Peyer's patch (tissue), 4 donors: ENCODE measurements at places on chromosomes 7 and 10.

DNA sequence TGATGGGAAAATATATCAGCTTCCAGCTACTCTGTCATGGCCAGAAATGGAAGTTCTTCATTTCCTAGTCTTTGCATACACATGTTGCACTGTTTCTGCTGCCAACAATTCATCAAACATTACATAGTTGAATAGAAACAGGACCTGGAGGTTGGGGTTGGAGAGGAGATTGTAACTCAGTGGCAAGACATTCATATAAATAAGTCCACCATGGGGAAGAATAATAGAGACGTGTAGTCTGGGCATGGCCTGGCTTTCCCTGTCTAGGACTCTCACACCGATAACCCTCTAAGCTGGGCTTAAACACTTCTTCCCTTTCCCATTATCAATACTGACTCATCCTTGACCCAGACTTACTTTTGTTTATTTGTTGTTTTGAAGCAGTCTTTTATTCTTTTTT lies 155.7 kb downstream of the PLPP4 start:
- no peak for DNase-seq

DNA sequence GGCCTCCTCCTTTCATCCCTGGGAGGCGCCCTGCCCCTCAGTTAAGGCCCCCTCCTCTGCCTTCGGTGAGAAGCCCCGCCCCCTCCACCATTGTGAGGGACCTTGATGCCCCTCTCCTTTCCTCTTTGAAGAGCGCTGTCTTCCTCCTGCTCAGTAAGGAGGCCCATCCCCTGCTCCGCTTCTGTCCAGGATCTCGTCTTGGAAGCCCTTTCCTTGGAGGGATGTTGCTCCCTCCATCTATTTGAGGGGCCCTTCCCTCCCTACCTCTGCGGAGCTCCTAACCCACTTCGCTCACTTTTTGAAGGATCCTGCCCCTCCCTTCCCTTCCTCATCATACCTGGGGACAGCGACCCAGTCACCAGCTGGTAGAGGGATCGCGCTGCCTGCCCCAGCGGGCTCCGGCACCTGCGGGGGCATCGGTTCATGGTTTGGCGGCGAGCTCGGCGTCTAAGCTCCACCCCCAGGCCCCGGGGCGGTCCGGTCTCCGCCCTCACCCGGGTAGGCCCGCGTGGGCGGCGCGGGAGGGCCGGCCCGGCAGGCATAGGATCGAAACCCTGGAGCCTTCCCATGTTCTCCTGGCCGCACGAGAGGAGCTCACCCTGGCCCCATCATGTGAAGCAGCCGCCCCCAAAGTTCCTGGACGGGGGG lies 4.1 kb downstream of the KCNIP2 start:
- DNase-seq = peak; percentile 77

- DNase-seq = peak; percentile 70
Measured at GRCh38 chr10:101901340-101901739, 57.7 kb upstream of the KCNIP2 start.

GRCh38 chr7:154598864-154599263 lies 404.1 kb downstream of the PAXIP1 start:
- no peak for DNase-seq

- DNase-seq = no peak
Measured at GRCh38 chr10:109592391-109592790, 330.9 kb downstream of the XPNPEP1 start.

DNA sequence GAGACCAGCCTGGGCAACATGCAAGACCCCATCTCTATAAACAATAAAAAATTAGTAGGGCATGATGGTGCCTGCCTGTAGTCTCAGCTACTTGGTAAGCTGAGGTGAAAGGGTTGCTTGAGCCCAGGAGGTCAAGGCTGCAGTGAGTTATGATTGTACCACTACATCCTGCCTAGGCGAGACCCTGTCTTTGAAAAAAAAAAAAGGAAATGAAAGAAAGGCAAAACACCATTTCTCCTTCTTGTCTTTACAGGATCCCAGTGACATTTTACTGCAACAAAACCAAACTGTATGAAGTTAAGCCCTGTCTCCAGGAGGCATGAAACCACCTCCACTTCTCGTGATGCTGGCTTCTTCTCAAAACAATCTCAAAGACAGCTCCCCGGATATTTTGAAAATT lies 29.9 kb upstream of the PBLD start:
- no peak for DNase-seq

DNA sequence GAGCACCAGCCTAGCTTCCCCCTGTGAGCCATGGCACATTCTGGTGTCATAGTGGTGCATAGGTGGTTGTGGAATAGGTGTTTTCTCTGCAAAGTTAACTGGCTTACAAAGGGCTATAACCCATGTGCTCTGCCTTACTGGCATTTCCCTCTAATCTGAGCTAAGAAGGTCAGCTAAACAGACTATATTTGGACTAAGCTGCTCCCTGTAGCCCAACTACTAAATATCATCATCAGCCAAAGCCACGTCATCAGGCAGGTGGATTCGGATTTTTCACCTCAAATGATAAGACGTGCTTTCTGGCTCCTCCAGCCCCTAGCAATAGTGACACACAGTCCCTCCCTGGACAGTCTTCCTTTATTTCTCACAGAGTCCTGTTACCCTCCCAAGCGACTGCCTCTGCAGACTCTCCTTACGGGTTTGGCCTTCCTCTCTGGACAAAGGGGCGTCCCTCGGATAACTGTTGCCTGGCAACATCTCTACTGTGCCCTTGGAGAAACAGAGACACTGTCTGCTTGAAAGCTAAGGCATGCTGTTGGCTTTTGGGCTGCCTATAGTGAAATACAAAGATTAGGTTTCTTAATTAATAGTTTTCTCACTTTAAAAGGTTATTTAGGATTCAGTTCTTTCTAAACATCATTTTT lies 9.1 kb downstream of the SLC13A4 start:
- DNase-seq = no peak

DNA sequence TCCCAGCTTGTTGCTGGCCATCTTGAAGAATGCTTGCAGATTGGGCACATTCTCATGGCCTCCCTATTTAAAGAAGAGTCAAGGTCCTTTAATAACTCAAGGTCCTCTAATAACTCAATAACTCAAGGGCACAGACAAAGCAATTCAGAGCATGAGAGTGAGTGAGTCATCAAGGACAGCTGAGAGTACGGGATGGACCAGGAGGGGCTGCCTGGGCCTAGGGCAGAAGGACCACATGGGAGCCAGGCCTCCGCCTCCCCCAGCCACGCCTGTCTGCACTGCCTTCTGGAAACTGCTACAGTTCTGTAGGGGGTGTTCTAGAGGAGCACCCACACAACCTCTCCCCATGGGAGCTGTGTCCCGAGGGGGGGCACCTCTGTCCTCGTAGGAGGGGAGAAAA lies 48.9 kb downstream of the ZNF503 start:
- DNase-seq = peak; percentile 53

- peak; percentile 86 for DNase-seq
Measured at GRCh38 chr10:79149662-79150443, 81.1 kb downstream of the ZMIZ1 start.

DNA sequence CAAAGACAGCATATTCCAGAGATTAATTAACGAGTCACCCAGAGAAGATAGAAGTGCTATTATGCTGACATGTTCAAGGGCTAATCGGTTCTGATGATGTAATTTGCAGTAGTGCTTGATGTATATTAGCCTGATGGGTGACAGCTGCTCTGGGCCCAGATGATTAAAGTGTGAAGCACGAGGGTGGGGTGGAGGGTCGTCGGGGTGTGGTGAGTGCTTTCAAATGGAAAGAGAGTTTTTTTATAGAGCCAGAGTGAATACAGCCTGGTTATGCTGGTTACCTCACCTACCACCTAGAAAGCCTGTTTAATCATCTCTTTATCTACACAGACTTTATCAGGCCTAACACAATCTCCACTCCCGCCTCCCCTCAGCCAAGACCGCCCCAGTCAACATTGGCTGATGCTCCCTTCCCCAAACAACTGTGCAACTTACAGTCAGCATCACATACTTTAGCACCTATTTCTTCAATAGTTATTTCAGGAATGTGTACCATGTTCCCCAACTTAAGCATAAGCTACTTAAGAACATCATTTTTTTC lies 11.5 kb upstream of the STN1 start:
- no peak for DNase-seq

DNA sequence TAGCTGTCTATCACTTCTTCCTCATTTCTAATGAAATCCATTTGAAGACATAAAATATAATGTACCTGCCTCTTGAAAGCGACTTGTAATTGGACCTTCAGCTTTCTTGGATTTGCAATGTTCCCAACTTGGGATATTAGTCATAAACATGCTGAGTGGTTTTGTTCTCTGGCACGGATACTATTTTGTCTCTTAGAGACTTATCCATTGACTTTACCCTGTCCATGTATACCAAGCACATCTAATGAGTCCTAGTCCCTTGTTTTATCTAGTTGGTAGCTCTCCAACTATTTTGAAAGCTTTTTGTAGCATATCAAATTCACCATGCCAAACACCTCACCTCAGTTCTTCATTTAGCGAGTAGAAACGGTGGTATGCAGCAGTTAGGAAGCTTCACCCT lies 18.9 kb downstream of the PLEKHS1 start:
- DNase-seq = no peak

DNA sequence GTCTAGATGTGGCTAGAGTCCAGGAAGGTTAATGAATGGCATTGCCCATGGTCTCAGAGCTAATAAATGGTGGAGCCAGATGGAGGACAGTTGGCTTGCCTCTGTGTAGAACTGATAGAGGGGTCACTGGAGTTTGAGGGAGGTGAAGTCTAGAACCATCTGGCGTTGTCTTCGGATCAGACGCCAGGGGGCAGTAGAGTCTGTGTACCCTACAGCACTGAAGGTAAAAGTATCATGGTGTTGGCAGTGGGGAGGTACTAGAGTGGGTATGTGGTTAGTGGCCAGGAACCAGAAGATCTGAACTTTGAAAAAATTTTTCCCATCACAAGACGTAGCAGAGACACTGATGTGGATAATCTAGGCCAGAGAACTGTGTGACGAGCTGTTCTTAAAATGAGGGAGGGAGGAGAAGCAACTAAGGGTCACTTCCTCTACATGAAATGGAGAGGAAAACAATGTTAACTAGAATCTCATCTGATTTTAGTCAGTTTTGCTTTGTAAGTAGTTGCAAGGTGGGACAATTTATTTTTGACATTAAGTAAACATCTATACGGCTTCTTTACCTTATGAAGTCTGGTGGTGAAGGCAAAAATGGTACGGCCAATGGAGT lies 227.9 kb upstream of the PRSS58 start:
- DNase-seq = no peak

DNA sequence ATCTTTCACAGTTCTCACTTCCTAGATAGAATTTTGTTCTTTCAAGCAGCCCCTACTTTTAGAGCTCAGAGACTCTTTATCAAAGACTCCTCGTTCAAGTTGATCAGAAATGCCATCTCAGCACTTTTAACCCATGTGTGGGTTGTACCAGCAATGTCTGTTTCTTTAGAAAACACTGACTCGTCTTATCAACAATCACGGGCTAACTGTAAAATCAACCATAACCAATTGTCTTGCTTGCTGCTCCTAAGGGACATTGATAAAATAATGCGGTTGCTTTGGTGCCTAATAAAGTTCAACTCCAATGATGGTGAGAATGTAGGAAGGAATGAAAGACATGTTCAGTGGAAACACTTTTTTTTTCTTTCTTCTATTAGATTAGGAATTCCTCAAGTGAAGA lies 12.9 kb upstream of the CDK6 start:
- DNase-seq = no peak

DNA sequence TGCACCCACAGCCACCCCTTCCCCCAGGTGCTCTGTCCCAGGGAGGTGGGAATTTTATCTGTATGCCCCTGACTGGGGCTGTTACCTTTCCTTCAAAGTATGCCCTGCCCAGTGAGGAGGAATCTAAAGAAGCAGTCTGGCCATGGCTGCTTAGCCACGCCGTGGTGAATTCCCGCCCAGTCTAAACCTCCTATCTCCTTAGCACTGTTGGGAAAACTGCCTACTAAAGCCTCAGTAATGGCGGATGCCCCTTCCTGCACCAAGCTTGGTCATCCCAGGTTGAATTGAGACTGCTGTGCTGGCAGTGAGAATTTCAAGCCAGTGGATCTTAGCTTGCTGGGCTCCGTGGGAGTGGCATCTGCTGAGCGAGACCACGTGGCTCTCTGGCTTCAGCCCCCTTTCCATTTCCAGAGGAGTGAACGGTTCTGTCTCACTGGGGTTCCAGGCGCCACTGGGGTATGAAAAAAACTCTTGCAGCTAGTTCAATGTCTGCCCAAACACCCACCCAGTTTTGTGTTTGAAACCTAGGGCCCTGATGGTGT lies 87.2 kb downstream of the ABCC2 start:
- no peak for DNase-seq

DNA sequence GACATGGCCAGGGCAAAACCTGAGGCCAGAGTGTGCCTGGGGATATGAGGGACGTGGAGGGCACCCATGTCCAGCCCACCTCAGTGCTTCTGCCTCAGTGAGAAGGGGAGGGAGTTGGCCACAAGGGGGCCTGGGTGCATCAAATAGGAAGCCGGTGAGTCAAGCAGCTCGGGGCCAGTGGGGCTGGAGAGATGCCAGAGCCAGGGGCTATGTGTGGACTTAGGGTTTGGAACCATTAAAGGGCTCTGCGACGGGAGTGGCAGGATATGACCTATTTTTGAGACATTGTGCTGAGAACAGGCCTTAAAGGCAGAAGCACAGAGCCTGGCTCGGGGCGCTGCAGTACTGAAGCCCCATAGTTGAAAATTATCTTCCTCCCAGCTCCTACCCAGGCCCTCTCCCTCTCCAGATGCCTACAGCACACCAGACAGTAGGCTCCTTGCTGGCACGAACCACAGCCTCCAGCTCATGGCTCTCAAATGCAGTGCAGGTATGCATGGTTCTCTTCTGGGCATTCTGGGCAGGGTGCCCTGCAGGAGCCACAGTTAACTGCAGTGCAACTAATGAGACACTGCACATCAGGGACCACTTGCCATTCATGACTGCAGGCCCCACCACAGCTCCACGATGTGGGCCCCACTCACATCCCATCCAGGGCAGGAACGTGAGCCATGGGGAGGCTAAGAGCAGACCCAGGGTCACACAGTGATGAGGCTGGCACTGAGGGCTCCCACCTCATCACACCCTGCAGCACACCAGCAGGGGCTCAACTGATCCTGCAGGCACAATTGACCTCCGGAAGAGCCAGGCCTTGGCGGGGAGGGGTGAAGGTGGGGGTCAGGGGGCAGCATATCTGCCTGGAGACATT lies 7.2 kb upstream of the PGAM2 start:
- DNase-seq = peak; percentile 86

- DNase-seq = no peak
Measured at GRCh38 chr10:103882285-103883007, 27.1 kb upstream of the SH3PXD2A start.

DNA sequence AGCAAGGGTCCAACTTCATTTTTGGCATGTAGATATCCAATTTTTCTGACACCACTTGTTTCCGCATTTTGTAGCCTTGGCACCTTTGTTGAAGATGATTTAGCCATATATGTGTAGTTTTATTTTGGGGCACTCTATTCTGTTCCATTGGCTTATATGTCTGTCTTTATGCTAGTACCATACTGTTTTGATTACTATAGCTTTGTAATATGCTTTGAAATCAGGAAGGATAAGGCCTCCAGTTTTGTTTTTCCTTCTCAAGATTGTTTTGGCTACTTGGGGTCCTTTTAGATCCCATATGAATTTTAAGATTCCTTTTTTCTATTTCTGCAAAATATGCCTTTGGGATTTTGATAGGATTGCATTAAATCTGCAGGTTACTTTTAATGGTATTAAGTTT lies 9.5 kb upstream of the BTBD16 start:
- no peak for DNase-seq

- DNase-seq = no peak
Measured at GRCh38 chr7:543501-544337, 24.1 kb upstream of the PDGFA start.

GRCh38 chr10:6936931-6937330 lies 356.9 kb upstream of the PRKCQ start:
- DNase-seq = no peak
